ENCODE measurements at places on chromosomes 1 and 21.

DNA sequence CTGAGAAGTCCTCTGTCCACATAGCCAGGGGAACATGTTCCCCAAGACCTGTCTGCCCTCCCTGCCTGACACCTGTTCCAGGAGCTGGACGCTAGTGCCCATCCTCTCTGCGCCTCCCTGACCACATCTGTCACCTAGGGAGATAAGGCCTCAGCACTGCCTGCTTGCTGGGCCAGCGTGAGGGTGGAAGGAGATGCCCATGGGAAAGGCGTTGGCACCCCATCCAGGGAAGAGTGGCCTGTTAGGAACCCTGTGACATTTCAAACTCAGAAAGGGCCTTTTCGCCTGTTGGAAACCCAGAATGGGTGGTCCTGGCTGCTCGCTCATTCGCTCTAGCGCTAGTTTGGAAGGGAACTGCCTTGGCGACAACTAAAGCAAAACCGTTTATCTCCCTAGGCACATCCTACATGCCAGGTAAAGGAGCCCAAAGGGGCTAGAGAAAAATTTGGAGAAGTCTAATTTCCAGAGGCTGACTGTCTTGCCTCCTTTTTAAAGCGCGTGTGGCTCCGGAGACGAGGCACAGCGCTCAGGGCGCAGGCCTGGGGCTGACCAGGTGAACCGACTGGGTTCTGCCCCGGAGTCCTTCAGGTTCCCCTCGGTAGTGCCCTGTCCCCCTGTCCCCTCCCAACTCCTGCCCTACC lies 410 bp downstream of the ACTA1 start:
- DNase-seq = no peak

DNA sequence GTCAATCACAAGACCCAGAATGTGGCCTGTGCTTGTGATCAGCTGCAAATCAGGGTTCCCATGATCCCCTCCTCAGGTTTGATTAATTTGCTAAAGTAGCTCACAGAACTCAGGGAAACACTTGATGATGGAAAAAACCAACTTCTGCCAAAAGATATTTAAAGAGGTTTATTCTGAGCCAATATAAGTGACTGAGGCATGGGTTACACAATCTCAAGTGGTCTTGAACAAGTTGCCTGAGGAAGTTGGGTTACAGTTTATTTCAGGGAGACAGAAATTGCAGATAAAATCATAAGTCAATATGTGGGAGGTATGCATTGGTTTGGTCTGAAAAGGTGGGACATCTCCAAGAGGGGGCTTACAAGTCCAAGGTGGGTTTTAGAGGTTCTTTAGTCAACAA lies 243.1 kb downstream of the S1PR1 start:
- no peak for DNase-seq

DNA sequence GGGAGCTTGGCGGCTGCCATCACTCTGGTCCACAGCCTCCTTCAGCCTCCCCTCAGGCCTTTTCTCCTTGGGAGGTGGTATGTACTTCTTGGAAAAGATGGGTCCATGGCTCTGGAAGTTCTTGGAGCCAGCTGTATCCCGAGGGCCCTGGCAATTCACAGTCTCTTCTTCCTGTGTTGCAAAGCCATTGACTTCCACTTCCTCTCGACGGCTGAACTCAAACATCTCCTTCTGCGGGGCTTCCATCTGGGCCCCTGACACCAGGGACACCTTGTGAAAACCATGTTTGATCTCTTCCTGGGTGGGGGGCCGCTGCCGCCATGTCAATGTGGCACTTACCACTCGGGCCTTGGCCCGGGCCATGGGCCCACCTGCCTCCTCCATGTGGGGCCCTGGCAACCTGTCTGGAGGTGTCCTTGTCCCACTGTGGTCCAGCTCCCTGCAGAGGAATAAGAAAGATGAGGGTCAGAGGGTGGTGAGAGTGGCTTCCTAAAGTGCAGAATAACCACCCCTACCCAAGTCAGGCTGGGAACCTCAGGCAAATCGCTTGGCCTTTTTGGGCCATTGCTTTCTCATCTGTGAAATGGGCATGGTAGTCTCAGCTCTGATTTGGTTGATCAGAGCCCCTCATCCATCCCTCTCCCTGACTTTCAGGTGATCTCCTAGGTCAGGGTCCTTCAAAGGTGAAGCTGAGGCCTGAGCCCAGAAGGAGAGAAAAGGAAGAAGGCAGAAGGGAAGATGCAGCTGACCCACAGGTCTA lies 7.5 kb downstream of the CRYBG2 start:
- no peak for DNase-seq

DNA sequence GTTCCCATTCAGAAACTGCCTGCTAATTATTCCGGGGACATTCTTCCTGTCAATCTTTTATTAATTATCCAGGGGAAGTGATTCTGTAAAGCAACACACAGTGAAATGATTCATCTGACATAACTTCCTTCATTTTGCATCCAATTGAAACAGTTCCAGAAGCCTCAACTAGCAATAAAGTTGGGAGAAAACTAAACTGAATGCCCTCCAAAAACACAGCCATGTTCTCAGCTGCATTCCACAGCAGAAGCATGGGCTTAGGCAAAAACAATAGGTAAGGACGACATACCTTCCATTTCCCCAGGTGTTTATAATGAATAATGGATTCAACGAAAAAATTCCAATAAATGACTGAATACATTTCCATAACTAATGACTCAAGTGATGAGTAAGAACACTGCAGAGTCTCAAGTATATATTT lies 36.9 kb upstream of the TARBP1 start:
- no peak for DNase-seq

DNA sequence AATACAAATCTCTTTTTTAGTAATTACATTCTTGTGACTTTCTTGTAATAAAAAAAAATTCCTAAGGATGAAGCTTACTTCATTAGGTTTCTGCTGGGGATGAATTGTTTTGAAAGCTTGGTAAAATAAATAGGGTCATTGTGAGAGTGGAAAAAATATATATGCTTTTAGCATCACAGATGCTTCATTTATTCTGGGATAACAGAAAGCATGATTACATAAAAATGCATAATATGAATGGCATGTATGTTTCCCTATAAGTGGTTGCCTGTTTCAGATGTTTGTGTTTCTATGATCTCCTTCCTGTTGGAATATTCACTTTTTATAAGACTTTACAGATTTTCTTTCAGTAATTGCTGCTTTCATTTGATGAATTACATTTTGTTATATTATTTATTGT lies 42.3 kb downstream of the HMCN1 start:
- DNase-seq = no peak

DNA sequence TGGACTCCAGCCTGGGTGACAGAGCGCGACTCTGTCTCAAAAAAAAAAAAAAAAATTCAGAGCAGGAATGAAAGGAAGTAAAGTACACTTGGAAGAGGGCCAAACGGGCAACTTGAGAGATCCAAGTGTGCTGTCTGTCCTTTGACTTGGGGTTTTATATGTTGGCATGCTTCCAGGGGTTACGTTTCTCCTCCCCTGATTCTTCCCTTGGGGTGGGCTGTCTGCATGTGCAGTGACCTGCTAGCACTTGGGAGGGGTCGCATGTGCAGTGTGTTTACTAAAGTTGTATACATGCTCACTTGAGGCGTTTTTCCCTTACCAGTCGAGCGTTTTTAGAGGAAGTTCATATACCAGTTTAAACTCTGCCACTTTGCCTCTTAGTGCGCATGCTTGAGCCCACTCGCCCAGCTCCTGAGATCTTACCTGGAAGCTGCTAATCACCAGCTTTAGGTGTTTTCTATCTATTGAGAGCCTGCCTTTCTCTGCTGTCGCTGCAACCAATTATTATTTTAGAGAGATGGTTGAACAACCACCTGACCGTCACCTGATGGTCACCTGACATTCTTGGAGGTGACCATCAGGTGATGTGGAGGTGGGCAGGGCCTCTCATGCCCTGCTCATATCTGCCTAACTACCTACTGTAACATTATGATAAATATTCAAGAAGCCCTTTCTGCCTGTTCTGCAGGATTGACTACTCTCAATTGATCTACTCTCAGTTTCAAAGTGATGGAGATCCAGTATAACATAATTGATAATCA lies 140.1 kb downstream of the MACF1 start:
- DNase-seq = no peak

- DNase-seq = no peak
Measured at GRCh38 chr1:14598498-14599182, at the start of gene KAZN. Gene KAZN, plus strand, starts transcription at chr1:14598685.

GRCh38 chr1:56378341-56379070 lies 200.9 kb downstream of the PLPP3 start:
- no peak for DNase-seq

DNA sequence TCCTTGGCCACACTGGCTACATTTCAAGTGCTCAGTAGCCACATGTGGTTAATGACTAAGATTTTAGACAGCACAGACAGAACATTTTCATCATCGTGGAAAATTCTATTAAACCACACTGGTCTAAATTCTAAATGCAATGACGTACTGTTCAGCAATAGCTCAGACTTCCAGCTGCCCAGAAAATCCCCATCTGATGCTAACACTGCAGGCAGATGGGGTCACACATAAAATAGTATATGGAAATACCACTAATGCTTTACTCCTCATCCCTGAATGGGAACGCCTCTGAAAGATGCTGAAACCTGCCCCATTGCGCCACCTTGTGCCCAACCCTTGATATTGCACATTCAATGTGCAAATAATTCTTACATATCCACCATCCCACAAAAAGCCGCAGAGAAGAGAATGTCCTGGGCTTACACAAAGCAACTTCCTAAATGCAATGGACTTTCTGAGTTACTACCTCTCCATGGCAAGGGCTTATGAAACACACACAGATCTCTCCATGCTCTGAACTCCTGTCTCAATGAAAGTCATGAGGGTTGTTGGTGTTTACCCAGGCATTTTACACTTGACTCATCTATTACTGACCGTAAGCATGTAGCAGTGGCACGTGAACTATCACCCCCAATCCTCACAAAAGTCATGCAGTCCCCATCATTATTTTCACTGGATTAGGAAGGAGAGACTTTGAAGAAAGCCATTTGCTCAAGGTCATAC lies 20.3 kb upstream of the SLC5A9 start:
- peak; percentile 27 for DNase-seq
